ENCODE measurements at places on chromosomes 11 and 22. TPM values are rescaled to one million over a fixed set of nuclear protein-coding genes. Genes with fewer than 3 reads are reported as not detected.

PKDREJ gene
- not detected for total RNA-seq

GRCh38 chr22:37764622-37765021 is 43.1 kb upstream of the GCAT start:
- no peak for DNase-seq

TRPM5 gene
- total RNA-seq, result not detected

LRFN4 gene
- 12.4 TPM for total RNA-seq

GRCh38 chr11:38005597-38005996 is 1407.6 kb upstream of the RAG2 start:
- no peak for DNase-seq

DEUP1 gene
- total RNA-seq, result not detected

- no peak for DNase-seq
These were observed 369 bp downstream of the DHCR7 start for GRCh38 chr11:71447791-71448256.

DNA sequence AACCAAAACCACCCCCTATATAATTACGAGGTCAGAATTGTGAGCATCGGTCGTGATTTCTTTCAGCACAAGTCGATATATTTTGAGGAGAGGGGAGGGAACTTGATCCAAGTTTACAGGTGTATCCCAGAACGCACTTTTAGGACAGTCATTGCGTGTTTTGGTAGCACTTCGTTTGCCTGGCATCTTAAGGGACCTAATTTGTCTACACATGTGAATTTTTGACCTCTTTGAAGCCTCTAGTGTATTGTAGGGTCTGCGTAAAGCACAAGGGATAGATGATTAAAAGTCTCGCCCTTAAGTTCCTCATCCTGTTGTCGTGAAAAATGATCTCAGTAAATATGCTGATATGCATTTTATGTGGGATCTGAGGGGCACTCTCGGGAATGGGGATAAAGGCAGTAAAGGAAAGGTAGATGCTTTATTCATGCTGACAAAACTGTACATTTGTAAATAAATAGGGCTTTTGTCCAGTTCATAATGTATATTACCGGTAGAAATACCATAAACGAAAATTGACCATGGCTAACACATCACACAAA is 632 bp upstream of the CCDC34 start:
- no peak for DNase-seq

All from H4 (cell line).